ENCODE measurements at places on chromosomes 1 and 21.

GRCh38 chr1:37031871-37032270 is 2.4 kb downstream of the GRIK3 start:
- DNase-seq = no peak

- no peak for DNase-seq
Measured at GRCh38 chr1:61181067-61182038, 99.0 kb downstream of the NFIA start.

DNA sequence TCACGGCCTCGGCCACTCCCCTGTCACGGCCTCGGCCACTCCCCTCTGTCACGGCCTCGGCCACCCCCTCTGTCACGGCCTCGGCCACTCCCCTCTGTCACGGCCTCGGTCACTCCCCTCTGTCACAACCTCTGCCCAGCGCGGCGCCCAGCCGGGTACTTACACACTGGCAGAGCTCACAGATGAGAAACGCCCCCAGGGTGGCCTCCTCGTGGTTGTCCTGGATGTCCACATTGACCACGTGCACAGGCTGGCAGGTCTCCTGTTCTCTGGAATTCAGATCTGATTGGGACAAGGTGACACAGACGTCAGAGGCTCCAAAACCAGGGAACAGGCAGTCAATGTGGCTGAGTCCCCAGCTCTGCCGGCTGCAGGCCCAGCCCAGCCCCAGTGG is 3.3 kb upstream of the TMEM240 start:
- no peak for DNase-seq

- DNase-seq = peak; percentile 12
Measured at GRCh38 chr1:208044589-208045462, 133.9 kb upstream of the CD34 start.

GRCh38 chr1:244761279-244761678 is 74.2 kb upstream of the COX20 start:
- DNase-seq = no peak

DNA sequence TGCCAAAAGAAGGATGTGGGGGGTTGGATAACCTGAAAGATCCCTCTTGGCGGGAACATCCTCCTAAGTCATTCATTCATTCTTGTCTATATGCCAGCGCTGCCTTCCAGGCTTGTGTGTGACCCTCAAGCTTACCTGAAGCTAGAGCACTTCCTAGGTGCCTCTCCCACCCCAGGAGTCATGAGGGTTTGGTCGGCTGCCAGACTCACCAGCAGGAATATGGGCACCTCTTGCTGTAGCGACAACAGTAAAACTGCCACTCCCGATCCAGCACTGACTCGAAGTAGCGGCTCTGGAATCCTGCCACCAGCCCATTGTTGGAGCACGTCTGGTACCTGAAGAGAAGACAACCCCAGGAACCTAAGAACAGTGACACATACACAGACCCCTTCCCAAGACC is 15.0 kb downstream of the DPT start:
- no peak for DNase-seq

DNA sequence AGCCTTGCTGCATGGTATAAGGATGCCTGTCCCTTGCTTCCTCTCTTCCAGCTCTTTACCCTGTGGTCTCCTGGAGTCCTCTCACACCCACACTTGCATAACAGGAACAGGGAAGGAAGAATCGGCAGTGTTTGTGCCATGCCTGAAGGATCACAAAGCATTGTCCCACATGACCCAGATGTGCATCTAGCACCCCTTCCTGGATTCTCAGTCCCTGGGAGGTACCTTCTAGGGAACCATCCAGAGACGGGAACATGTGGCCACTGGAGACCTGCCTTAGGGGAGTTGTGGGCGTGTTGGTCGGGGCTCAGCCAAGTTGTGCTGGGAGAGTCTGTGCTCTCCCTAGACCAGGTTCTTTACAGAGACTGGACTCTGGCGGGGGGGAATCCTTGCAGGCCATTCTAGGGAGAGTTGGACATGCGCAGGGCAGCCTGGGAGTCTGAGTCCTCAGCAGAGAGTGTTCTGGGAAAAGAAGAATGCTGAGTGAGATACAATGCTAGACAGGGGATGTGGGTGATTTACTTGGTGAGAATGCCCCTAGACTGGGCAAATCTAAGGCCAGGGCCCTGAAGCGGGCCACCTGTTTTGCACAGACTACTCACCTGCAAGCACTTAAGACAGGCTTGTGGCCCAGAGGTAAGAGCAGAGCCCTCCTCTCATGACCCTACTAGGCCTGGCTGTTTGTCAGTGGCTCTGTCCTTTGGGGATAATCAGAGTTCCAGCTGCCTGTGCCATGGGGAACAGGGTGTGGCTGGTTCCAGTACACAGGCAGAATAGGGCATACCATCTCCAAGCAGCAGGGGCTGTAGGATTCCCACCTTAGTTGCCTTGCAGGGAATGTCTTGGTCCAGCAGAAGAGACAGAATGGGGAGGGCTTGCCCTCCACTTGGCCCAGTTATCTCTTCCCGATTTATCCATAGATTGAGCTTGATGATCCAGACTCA is 89.8 kb downstream of the MAN1C1 start:
- DNase-seq = no peak

DNA sequence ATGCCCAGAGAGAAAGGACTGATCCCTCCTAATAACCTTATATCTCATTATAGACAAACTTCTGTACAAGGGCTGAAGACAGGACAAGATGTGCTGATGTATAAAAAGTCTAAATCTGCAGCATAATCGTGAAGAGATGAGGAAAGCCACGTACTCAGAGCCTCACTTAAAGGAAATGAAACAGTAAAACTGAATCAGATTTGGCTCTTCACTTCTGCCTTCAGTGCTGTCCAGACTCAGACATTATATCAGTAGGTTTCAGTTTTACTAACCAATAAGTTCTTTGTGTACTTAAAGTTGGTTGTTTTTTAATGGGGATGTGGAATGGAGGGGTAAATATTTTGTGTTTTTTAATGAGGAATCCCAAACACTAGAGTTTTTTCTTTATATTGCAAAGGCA is 45.3 kb upstream of the RGS1 start:
- no peak for DNase-seq

DNA sequence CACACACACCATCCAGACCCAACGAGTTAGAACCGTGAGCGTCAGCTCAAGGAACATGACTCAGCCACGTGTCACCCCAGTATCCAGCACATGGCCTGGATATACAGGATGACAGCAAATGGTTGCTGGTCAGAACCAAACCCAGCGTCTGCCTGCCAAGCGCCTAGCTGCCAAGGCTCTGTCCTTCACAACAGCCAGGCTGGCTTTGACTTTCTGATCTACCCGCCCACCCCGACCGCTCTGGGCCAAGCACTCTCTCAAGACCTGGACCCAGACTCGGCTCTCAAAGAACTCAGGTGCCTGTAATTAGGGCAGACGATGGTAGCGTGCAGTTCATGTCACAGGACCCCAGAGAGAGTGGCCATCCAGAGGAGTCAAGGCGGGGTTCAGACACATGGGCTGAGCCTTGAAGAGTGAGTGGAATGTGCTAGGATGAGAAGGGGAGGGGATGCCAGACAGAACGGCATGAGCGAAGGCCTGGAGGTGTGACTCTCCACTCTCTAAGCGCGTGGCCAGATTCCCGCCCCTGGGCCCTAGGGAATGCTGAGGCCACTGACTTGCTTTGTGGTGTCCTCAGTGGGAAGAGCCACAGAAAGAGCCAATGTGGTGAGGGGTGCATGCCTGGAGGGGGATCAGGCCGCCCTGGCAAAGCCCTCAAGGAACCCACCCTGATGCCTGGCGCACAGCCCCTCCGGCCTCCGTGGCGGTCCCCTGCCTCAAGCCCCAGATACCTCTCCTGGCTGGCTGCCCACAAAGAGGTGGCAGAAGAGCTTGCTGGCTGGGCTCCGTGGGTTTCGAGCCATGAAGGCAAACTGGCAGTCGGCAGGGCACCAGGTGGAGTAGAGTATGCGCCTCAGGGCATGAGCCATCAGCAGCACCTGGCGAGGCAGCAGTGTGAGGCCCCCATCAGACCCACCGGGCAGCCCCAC is 7.0 kb downstream of the SH2D5 start:
- no peak for DNase-seq

DNA sequence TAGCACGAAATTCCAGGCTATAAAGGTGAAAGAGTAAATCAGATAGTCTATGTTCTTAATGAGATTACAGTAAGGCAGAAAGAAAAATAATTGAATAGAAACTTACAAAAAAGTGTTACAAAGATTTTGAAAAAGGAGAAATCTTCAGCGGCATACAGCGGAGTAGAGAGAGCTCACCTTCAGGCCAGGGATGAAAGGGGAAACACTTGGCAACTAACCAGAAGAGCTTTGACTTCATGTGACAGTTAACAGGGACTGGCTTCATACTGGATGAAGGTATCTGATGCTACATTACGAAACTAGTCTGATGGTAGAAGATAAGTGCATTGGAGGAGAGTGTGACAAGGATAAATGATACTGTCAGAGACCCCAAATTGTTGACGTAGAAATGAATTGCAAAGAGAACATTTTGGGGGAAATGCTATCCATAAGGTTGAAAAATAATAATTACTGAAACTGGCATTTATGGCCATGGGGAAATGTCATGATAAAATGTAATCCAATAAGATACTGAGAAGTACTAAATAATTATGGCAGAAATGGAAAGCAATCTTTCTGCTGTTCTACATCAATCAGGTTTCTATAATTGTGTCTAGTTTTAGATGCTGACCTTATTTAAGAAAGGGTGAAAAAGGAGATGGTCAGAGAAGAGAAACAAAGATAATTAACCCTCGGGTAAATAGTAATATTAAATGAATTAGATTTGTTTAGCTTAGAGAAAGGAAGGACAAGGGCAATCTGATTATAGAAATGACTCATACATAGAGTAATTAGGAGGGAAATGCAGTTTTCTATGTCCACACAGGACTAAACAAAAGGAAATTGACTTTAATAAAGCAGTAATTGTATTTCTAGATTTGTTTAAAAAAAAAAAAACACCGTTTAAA is 808.7 kb downstream of the NCAM2 start:
- DNase-seq = no peak

- no peak for DNase-seq
Measured at GRCh38 chr1:115499253-115499652, 142.5 kb upstream of the VANGL1 start.

- DNase-seq = no peak
Measured at GRCh38 chr21:42695697-42696380, 42.4 kb downstream of the PDE9A start.

GRCh38 chr1:205260948-205261732 is 33.4 kb downstream of the TMCC2 start:
- DNase-seq = no peak
